ENCODE measurements at places on chromosomes 6 and 20.

DNA sequence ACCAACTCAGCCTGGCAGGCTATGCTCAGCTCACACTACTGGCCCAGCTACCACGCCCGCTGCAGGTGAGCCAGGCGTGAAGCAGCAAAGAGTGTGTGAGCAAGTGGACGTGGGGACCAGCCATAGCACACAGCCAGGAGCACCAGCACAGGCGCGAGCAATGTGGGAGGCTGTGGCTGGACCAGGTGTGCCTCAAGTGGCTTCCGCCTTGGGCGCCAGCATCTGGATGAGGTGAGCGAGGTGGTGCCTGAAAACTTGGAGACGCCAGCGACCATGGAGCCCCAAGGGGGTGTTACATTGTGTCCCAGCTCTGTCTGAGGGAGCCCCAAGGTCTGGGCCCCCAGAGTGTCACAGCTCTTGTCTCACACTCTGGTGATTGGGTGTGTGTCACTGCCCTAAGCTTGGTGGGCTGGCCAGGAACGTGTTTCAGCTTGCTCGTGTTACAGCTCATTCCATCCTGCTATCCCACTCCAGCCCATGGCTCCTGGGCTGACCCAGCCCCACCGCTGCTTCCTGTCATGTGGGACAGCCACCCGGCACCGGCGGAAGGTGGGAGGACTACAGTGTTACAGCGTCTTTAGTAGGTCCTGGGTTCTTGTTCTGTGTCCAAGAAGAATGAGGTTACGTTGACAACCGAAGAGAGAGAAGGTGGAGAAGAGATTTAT lies 508.0 kb upstream of the MMS22L start:
- no peak for DNase-seq

GRCh38 chr20:62134735-62135231 lies 8.4 kb downstream of the PSMA7 start:
- no peak for DNase-seq

- no peak for DNase-seq
Observed at GRCh38 chr20:59438201-59438600, 137.8 kb downstream of the EDN3 start.

- no peak for DNase-seq
Observed at GRCh38 chr6:108735310-108736001, 112.8 kb upstream of the ARMC2 start.

GRCh38 chr6:92196325-92196724 lies 1223.0 kb downstream of the EPHA7 start:
- no peak for DNase-seq

GRCh38 chr6:70956451-70957283 lies at the start of gene B3GAT2:
Gene B3GAT2, minus strand, starts transcription at chr6:70957060. Its CDS starts 631 bp downstream, at chr6:70956429.
- DNase-seq, result no peak

DNA sequence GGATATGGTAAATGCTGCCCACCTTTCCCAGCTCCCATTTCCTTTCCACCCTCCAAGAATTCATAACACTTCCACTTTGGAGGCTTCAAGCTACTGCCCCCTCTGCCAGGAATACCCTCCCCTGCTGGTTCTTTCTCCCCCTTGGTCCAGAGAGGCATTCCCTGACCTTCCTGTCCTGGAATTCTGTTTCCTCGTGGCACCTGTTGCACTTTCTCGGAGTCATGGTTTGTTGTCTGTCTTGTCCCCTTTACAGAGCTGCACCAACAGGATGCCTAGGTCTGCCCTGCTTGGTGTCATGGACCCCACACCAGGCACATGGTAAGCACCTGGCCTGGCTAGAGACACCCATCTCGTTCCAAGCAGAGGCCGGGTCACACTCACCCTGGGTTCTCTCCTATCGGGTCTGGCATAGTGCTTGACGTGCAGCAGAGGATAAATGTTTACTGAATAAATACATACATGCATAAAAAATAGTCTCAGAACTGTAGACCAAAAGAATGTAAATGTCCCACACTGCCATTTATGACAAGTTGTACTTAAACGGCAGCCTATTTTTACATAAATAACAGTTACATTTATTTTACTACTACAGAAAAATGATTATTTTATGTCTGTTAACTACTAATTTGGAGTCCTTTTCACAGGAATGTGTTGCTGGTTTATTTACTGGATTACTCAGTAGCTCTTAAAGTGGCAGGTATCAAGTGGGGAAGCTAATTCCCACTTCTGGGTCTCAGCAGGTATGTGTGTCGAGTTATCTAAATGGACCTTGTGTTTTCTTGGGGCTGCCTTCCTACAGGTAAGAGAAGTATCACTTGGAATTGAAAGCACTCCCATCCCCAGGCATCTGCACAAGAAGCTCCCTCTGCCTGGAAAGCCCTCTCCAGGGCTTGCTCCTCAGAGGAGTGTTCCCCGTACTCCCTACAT lies 69.3 kb downstream of the KIF13A start:
- no peak for DNase-seq

GRCh38 chr6:108561742-108562502 lies 1.2 kb downstream of the FOXO3 start:
- DNase-seq, result no peak

DNA sequence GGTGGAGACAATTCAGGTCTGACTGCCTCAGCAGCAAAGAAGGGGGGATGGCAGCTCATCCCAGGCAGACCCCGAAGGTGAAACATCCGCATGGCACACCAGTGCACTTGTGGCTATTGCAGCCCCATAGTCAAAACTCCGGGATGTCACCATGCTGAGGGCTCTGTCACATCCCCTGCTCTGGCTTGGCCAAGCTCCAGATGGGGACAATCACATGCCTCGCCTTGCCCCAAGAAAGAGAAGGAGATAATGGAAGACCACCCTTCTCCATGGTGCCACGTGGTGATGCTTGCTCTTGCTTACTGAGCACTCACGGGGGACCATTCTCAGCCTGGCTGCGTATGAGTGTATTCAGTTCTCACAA lies 60.2 kb downstream of the RBM38 start:
- no peak for DNase-seq

DNA sequence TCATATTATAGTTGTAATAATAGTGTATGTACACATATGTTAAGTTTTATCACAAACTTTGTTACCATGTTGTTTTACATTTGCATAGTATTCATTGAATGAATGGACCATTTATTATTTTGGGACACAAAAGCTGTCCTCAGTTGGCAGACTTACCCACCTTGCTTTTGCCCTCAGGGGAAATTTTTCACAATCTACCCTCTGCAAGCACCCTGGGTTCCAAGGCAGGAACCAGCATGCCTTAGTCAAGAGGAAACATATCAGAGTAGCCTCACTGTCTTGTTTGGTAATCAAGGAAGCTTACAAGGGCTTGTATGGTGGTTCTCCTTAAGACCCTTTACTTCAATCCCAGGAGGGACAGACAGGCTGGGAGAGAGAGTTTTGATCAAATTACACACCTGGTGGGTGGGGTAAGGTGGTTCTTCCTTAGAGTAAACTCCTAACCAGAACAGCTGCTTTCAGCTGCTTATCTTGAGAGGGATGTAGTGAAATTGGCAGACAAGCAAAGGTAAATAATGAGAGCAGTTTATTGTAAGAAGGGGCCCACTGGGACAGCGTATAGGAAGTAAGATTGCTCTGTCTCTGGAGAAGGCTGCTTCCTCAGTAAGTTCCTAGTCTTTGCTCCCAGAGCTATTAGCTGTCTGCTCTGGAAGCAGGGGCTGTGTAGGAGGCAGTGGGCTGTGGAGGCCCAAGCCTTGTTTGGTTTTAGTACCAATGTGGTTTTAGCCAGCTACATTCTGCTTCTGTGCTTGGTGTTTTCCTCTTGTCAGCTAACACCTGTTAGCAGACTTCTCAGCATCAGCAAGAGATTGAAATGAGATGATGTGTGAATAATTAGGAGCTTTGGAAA lies 31.1 kb downstream of the BRPF3 start:
- no peak for DNase-seq

DNA sequence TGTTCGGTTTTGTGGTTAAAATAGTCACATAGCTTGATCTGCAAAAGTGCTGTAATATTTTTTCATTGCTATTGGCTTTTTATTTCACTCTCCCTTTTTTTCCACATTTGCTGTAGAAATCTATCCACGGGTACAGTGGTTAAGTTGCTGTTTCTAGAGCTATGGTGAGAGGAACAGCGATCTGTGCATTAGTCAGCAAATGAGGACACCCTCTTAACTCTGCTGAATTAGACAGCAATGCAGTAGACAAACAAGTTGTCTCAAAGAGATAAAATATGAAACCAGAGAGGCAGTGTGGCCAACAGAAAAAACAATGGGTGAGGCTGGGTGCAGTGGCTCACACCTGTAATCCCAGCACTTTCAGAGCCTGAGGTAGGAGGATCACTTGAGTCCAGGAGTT lies 17.6 kb upstream of the SYNJ2 start:
- DNase-seq, result no peak

DNA sequence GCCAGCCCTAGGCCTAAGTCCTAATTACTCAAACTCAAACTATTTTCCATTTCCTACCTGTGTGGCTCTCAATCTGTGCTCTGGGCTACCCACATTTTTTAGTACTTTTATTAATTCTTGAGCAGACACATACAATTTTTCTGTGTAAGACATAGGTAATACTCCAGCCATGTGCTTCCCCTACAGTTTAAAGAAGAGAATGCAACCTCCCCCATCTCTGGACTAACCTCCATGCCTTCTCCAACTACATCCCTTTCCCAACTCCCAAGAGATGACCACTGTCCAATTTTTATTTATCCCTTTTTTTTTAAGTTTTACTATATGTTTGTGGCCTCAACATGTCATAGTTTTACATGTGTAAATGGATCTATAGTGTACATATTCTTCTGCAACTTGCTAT lies 5.8 kb downstream of the HMGN4 start:
- DNase-seq, result no peak

GRCh38 chr20:5913166-5913565 lies 37.2 kb downstream of the TRMT6 start:
- DNase-seq, result no peak

- no peak for DNase-seq
Observed at GRCh38 chr6:122012578-122012977, 386.9 kb upstream of the HSF2 start.

- no peak for DNase-seq
Observed at GRCh38 chr6:116208056-116208785, 45.7 kb downstream of the TSPYL4 start.

Data from activated CD8-positive, alpha-beta memory T cell treated with anti-CD3 and anti-CD28 coated beads for 4 hours (primary cell).